HT-29 (cell line): ENCODE measurements at places on chromosomes 4 and X. TPM values are rescaled to one million over a fixed set of nuclear protein-coding genes. Genes with fewer than 3 reads are reported as not detected.

TMPRSS11A gene
- not detected in 2 replicates for total RNA-seq

NIPAL1 gene
- total RNA-seq: 10.3 and 16.5 TPM in 2 replicates

MAP7D2 gene
- total RNA-seq: 0.03 TPM in 1 of 2 replicates, not detected in the other

FGG gene
- not detected in 2 replicates for total RNA-seq

WDR44 gene
- 6.3 and 6.6 TPM in 2 replicates for total RNA-seq

DNA sequence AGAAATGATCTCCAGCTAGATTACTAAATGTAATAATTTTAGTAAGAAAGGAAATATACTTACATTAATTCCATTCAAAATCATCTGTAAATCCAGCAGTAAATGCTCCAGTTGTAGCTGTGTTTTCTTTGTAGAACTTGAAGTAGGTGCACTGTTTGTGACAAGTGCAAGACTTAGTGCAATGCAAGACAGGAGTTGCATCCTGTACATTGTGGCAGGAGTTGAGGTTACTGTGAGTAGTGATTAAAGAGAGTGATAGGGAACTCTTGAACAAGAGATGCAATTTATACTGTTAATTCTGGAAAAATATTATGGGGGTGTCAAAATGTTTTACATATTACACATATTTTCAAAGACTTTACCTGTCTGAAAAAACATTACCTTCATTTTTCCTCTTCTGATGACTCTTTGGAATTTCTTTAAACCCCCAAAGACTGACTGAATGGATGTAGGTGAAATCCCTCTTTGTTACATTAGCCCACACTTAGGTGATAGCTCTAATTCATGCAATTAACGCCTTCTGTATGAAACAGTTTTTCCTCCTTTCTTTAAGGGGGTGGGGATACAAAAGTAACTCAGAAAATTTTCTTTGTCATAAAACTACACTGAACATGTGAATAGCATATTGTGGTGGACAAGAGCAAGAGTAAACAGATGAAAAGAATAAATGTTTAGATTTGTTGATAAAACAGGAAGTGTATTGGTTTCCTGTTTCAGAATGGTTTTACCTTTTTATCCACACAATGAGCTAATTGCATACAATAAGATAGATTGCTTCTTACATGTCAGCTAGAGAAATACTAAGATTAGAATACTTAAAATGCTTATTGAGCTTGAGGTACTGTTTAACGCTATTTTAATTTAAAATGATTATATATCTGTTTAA is at the start of gene IL2:
IL2 (minus strand) TSS at position 495 of the 886 bp plus-strand sequence; CDS start at position 210, 285 bp downstream.
- no peak for DNase-seq

DNA sequence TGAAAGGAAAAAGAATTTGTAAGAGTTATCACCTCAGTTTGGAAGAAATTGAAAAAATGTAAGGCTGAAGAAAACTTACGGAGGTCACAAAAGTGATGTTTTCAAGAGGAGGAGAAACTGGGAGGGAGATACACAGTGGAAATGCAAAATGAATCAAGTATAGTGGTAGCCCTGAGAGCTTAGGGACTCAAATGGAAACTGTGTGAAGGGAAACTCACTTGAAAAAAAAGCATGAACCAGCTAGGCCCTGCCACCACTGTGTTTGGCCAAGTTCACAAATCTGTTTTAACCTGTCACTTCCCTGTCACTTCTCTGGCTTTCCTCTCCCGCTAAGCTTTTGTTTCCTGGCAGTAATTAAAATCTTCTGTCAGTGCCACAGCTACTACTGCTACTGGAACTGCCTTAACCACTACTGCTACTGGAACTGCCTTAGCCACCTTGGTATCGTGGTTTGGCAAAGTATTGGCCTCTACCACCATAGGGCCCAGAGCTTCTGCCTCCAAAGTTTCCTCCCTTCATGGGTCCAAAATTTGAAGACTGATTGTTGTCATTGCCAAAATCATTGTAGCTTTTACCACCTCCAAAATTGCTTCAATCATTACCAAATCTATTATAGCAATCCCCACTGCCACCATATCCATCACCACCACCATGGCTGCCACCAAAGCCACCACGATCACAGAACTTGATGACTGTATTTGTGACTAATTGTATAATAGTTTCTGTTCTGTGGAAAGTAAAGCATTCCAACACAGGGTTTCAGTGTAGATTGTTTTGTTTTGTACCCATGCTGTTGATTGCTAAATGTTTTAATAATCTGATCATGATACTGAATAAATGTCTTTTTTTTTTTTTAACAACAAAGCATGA is 41.5 kb downstream of the SMARCA5 start:
- DNase-seq: no peak

DNA sequence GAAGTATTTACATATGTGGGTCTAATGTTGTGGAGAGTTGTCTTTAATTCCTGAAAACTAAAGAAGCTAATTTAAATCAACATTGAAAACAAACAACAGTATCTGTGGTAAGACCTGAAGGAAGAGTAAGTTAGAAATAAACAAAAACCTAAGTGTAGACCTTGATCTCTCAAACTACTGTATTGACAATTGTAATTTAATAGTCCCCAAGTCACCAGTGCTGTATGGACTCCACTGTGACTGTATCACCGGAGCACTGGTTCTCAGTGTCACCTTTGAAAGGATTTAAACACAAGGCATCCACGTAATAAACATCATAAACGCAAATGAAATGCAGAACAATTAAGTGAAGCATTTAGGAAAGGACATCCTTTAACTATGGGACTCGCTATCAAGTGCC is 46.4 kb downstream of the OCRL start:
- DNase-seq: no peak

- no peak for DNase-seq
Observed at GRCh38 chrX:81232218-81232617, 30.3 kb downstream of the SH3BGRL start.

- DNase-seq: no peak
Observed at GRCh38 chr4:79046016-79046592, 106.9 kb upstream of the PAQR3 start.

- DNase-seq: no peak
Observed at GRCh38 chr4:159206427-159206871, 103.6 kb downstream of the RAPGEF2 start.

DNA sequence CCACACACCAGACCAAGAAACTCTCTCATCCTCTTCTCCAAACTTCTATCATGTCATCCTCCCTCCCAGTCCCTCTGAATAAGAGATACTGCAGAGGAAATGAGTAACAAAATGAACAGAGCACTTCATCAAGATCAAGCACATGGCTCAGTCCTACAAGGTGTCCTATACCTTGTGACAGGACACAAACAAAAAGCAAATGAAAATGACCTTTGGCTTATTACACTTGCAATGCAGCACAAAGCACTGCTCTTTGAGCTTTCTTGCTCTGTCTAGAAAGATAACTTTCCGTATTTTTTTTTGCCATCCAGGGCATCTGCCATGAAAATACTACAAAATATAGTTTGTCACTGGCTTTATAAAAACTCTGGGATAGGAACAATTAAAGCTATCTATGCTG is 402.7 kb downstream of the HNRNPD start:
- no peak for DNase-seq

DNA sequence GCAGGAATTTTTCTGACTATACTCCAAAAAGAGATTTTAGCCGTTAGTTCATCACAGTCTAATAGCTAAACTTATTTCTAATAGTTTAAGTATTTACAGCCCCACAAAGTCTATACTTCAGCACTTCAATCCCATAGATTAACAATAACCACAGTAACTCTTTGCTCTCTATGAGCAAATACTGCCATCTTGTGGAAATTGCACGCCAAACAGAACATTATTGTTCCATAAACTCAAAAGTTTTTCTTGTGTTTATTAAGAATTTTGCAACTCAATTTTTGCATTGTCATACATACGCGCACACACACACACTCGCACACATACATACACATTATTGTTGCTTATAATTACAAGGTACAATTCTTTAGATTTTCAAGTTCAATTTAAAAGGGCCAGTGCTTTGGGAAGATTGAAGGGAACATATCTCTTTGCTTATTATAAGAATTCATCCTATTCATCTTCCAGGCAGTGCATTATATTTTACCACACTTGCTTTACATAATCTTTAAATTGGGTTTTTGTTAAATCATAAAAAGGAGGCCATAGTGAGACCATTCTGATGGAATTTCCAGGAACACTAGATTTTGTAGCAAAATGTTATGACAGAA is 63.8 kb upstream of the ATOH1 start:
- peak; percentile 73 for DNase-seq

DNA sequence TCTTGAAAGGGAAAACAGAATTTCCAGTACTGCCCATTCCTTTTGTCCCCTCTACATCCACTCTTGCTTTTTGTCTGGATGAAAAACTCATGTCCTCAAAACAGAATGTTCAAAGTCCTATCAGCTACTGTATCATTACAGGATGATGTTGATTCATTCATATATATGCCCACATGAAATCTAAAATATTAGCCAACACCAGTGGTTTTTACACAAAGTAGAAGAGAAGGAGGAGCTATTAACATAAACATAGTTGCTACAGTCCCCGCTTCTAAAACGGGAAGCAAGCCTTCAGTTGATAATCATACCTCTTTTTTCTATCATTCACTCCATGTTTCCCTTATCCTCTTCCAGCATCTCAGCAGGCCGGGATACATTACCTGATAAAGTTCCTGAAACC is 7.7 kb upstream of the THOC2 start:
- DNase-seq: no peak

- no peak for DNase-seq
Observed at GRCh38 chr4:125368671-125369081, 53.9 kb downstream of the FAT4 start.

- no peak for DNase-seq
Observed at GRCh38 chr4:25032126-25032525, 1.4 kb upstream of the LGI2 start.

GRCh38 chr4:118351851-118352827 is 664 bp downstream of the PRSS12 start:
- DNase-seq: no peak

- DNase-seq: no peak
Observed at GRCh38 chrX:41542536-41542935, 95.4 kb downstream of the NYX start.

DNA sequence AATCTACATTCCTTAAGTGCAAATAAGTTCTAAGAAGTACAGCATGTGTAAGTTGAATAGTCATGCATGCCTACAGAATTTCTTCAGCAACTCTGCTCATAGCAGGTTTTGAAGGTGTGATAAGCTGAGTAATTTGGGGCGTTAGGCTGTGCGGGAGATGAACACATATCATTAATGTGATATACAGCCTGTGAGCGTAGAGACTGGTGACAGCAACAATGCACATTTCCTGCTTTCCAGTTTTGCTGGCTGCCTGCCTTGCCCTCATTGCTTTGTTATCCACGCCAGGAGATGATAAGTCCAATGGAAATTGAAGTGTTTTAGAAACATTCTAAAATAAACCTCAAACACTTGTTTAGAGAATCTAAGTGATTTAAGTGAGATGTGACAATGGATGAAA is 1709.4 kb downstream of the ARAP2 start:
- no peak for DNase-seq

- DNase-seq: no peak
Observed at GRCh38 chr4:6345096-6345830, 75.6 kb downstream of the WFS1 start.

DNA sequence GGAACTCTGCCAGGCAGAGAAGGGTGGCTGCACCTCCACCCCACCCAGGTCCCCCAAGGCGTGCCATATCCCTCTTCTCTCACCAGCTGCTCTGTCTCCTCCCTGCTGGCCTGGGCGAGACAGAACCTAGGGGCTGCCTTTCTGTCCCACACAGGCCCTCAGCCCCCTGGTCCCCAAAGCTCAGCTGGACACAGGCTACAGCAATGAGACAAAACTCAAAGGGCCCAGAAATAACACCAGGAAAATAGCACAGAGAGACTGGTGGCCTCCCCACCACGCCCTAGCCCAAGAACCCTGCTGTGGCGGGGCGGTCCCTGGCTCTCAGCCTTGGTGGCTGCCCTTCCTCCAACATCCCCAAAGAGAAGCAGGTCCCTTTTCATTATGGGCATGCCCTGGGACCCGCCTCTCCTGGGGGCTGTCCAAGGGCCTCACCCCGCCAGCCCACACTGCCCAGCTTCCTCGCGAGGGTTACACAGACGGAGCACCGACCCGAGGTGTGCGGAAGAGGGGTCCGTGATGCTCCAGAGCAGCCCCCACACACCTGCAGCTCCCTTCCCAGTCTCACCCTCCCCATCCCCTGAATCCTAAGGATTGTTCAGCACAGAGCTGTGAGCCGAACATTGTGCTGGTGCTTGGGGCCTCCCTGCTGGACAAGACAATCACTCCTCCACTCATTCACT is 67.7 kb upstream of the HMX1 start:
- DNase-seq: no peak

GRCh38 chr4:663438-664428 is 10.3 kb downstream of the ATP5ME start:
- DNase-seq: no peak

- DNase-seq: no peak
Observed at GRCh38 chr4:23888421-23889319, 1.2 kb downstream of the PPARGC1A start.

DNA sequence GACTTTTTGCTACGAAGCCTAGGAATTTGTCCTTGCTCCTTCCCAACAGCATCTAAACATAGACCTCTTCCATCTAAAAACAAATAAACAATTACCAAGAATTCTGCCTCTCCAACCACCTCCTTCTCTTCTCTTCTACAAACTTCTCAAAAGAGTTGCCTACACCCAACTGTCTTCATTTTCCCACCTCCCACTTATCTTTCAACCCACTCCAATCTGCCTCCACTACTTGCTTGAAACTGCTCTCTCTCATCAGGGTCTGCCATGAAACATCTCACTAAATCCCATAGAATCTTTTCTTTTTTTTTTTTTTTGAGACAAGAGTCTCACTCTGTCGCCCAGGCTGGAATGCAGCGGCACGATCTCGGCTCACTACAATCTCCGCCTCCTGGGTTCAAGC is 902 bp upstream of the FGD1 start:
- DNase-seq: no peak
